GM12864 (cell line): ENCODE measurements at places on chromosomes 11 and 22.

- DNase-seq, result no peak
Observed at GRCh38 chr11:83571302-83571701, 285.1 kb upstream of the CCDC90B start.

DNA sequence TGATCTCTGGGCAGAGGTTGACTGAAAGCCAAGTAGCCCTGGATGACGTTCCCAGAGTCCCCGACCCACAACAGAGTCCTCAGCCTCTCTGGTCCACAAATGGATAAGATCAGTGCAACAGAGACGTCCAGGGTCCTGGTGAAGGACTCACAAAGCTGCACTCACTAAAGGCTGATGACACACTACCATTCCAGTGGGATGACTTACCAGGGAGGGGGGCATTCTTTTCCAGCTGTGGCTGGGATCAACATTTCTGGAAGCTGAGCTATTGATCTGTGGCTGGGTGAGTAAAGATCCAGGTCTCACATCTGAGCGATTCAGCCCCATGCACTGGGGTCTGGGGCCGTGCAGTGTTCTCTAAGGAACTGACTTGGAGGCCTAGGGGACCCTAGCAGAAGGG is 296.2 kb downstream of the NTM start:
- no peak for DNase-seq

GRCh38 chr11:30046578-30046945 is 29.7 kb upstream of the KCNA4 start:
- DNase-seq, result no peak

DNA sequence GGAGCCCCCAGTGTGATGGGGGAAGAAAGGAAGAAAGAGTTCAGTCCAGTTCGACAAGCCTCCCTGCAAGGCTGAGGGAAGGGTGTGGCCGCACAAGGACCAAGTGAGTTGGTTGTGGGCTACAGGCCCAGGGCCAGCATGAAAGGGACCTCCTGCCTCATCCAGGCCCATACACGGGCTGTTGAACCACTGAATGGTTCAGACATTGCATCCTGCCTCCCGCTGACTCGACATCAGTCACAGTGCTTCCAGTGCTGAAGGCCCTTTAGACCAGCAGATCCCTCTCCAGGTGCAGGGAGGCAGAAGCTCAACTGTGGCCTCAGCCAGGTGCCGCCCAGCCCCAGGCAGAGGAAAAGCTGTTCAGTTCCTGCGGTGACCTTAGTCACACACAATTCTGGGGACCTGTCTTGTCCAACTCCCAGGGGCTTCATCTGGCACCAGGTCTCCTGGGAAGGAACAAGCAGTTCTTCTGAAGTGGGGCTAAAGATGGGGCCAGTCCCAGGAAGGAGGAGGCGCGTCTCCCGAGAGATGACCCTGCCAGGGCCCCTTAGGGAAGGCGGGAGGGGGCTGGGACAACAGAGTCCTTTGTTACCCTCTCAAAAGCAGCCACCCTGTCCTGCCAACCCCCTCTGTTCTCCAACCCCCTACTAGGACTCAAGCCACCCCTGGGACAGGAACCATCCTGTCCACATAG is 6.6 kb downstream of the ARRB1 start:
- no peak for DNase-seq

- DNase-seq, result no peak
Observed at GRCh38 chr11:77069336-77069968, 2.7 kb downstream of the CAPN5 start.

GRCh38 chr22:29719899-29720645 is at the start of gene CABP7:
TSS of gene CABP7 (plus strand) at chr22:29720003. CDS start at chr22:29720425, 422 bp downstream.
- DNase-seq, result no peak

DNA sequence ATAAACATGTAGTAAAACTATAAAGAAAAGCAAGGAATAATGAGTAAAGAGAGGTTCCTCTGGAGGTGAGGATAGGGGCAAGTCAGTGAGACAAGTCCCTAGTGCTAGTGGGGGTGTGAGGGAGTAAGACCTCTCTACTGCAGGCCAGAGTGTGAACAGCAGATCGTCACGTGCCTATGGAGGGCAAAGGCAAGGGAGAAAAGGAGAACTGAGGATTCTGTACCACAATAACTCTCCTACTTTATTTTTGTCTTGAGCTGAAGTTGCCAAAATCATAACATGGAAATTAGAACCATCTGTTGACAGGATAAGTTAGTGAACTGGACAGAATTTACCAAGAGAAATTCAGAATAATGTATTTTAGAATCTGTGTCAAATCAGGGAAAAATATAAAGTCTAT is 77.6 kb downstream of the ENTHD1 start:
- no peak for DNase-seq

DNA sequence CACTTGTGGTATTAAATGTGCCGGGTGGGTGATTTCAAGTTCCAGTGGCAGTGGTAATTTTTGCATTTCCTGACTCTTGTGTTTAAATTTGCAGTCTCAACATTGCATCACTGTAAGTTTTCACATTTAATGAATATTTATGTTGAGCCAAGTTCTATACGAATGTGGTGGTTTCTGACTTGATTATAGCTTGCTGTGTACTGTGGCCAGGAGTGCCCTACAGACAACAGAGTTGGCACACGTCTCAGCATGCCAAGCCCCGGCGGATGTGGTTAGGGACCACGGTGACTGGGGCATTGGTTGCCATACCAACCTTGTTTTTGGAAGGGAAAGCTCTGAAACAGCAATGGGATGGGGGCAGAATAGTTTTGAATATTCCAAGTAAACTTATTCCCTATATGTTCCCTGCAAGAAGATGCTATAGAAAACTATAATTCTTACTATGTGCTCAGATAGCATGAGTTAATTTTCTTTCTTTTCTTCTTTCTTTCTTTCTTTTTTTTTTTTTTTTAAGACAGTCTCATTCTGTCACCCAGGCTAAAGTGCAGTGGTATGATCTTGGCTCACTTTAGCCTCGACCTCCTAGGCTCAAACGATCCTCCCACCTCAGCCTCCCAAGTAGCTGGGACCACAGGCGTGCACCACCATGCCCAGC is 16.0 kb downstream of the ZNRF3 start:
- no peak for DNase-seq

DNA sequence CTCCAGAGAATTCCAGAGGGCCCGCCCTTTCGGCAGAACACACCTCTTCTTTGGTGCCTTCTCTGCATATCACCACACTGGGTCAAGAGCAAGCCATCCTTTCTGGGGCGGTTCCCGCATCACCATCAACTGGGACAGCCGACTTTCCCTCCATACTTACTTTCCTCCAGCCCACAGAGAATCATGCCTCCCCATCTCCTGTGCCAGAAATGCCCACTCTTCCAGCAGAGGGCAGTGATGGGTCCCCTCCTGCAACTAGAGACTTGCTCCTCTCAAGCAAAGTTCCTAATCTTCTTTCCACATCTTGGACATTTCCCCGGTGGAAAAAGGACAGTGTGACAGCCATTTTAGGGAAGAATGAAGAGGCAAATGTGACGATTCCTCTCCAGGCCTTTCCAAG is 157.7 kb downstream of the C11orf91 start:
- no peak for DNase-seq

DNA sequence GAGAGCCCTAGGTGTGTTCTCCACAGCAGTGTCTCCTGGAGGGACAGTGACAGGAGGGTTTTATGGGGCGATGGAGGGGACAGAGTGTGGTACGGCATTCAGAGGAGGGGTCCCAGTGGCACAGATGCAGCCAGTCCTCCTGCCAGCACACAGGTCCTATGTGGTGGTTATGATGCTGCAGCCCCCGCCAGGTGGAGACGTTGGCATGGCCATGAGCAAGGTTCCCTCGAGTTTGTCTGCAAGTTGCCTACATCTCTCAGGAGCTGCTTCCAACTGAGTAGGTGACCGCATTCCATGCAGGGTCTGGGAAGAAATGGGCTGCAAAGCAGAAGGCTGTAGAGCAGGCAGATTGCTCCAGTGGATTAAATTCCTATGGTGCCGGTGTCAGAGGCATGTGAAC is 646.0 kb downstream of the TBC1D22A start:
- DNase-seq, result no peak

DNA sequence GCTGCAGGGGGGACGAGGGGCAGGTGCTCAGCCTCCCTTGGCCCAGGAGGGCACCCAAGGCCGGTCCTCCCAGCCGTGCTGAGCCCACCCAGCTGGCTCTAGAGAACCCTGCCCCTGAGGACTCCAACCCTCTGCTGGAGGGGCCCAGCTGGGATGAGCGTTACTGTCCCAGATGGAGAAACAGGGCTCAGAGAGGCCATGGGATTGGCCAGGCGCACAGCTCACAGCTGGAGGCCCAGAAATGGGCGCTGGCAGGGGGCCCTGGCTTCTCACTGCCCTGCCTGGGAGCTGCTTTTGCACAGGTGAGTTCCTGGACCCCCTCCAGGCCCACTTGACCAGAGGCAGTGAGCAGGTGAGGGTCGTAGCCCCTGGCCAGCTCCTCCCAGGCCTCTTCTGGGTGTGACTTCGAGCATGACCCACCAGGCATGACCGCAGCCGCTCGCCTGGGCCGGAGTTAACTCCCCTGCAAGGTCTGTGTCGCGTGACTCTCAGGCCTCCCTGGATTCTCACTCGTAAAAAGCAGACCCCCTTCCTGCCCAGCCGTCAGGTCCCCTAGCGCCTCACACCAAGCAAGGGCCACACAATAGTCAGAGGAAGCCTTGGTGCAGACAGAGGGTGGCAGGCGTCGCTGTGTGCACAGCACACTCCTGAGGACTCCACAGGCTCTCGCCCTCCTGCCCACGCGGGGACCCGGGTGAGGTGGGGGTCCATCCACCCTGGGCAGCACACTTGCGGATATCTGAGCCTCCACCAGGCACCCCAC is 19.7 kb upstream of the IL17REL start:
- DNase-seq, result no peak

DNA sequence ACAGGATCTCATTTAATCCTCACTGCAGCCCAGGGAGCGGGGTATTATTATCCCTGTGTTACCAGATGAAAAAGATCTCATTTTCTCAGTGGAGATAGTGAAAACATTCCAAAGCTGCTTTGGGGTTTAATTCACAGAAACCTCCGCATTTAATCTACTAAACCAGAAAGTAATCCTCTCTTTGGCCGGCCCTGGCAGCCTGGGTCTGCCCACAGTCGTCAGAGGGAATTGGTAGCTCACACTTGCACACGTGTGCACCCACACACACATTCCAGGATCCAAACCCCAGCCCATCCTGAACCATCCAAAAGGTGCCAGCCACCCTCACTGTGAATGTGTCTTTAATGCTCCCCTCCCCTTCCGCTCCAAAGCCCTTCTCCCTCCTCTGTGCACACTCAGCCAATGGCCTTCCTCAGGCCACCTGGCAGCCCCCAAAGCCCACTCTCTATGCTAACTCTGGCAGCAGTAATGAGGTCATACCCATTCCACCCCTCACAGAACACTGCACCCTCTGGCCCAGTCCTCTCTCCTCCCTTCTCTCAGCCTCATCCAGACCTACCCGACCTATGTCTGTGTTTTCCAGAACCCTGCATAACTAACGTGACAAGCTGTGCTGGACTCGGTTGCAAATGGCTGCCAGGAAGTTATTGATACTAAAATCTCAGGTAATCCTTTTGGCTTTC is 466.2 kb downstream of the SOX6 start:
- DNase-seq, result no peak

- DNase-seq, result no peak
Observed at GRCh38 chr11:24637520-24637919, 140.7 kb downstream of the LUZP2 start.

DNA sequence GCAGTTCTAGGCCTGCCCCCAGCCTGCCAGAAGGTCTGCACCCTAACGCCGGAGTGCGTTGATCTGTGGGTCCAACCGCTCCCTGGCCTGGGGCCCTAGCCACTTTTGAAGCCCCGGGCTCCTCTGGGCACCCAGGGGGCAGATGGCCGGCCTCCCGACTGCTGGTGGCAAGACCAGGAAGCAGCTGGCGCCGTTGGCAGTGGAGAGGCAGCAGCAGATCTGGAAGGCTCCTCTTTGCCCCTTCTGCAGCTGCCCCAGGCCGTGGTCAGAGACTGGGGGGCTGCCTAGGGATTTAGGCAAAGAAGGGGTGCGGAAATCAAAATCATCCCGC is 445 bp upstream of the VWCE start:
- no peak for DNase-seq

- DNase-seq, result no peak
Observed at GRCh38 chr11:6650980-6651379, 4.6 kb downstream of the DCHS1 start.

- no peak for DNase-seq
Observed at GRCh38 chr11:21258414-21258813, 589.0 kb downstream of the NELL1 start.

DNA sequence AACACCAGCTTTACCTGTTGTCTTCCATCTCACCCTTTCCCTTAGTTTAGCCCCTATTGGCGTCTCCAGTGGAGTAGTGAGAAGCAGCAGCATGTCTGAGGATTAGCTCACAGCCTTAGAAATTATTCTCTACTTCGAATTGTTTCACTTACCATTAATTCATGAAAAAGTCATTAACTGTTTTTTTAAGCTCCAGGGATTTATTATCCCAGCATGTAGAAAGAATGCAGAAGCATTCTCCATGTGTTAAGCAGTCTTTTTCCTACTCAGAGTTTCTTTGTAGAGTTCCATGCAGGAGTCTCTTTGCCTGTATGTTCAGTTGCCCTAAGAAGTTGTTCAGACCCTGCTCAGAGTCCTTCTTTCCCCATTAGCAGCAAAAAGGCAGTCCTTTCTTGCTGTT is 137.9 kb upstream of the RASSF10 start:
- DNase-seq, result no peak

DNA sequence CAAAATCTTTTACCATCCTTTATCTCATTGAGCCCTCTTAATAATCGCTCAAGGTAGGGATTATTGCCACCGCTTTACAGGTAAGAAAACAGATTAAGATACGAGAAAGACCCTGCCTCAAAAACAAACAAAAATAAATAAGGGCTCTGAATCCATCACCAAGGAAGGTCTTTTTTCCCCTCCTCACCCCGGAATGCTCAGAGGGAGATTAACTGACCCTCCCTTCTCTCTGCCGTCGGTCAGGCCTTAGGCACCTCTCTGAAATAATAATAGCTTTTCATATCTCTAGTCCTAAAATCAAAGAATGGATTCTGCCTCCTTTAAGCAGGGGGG is 620 bp upstream of the ATG2A start:
- DNase-seq, result no peak

GRCh38 chr11:131324921-131325570 is 45.4 kb upstream of the NTM start:
- no peak for DNase-seq

DNA sequence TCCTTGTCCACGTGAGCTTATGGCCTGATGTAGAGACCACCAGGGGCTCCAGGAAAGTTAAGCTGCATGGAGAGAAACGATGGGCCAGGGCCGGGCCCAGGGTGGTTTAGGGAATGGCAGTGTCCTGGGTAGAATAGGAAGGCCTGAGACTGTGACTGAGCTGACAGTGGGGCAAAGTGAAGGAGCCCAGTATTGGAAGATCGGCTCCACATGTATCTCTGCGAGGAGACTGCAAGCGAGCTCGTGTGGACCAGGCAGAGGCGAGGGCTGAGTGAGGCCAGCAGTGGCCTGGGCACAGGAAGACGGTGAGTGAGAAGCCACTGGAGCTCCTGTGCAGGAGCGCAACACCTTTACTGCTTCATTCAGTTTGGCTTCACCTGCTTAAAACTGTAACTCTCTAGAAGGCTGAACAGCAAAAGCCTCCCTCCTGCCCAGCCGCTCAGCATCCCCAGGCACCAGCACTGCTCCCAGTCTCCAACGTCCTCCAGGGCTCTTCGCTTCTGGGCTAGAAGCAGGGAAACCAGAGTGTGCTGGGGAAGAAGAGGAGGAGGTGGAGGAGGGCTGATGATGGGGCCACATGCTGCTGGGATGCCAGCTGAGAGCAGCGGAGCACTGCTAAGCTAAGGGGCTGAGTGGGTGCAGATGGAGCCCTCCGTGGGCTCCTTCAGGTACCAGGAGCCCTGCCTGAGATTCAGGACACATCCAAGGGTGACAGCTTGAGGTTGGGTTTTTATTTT is 13.5 kb downstream of the TCIRG1 start:
- no peak for DNase-seq

- no peak for DNase-seq
Observed at GRCh38 chr11:6941970-6942369, 15.7 kb downstream of the ZNF215 start.
